ENCODE measurements at places on chromosomes 16 and 17.

DNA sequence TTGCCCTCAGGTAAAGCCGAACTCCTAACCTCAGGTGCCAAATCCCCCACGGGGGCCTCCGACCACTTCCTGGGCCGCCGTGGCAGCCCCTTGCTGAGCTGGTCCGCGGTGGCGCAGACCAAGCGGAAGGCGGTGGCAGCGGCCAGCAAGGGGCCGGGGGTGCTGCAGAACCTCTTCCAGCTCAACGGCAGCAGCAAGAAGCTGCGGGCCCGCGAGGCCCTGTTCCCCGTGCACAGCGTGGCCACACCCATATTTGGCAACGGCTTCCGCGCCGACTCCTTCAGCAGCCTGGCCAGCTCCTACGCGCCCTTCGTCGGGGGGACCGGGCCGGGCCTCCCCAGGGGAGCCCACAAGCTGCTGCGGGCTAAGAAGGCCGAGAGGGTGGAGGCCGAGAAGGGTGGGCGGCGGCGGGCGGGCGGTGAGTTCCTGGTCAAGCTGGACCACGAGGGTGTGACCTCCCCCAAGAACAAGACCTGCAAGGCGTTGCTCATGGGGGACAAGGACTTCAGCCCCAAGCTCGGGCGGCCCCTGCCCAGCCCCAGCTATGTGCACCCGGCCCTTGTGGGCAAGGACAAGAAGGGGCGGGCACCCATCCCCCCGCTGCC, 51.6 kb downstream of the ACTG1 start:
- DNase-seq = no peak

- DNase-seq = no peak
Observed at GRCh38 chr17:17360087-17360730, 57.0 kb downstream of the NT5M start.

DNA sequence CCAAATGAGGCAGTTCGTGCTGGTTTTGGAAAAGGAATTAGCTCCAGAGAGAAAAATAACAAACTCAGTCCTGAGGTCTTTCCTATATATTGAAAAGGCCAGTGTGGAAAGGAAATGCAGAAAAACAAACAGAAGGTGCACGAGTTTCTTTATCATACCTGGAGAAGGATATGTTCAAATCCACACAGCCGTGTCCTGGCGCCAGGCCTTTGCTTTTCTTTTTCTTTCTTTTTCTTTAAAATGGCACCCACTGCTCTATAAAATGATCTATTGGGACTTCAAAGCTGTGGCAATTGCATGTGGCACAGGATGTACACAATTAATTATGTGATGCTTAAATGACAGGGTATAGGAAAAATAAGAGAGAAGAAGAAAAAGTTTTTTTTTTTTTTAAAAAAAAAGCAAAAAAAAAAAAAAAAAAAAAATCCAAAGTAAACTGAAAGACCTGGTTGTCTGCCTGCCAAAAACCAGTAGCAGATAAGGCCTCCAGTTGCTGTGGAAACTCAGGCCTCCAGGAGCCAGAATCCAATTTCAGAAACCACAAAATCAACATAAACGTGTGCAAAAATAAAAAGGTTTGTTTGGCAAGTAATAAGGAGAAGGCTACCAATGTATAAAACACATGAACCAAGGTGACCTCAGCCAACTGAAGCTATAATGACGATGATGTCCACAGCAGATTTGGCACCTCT, 957.6 kb upstream of the SOX9 start:
- DNase-seq = no peak

DNA sequence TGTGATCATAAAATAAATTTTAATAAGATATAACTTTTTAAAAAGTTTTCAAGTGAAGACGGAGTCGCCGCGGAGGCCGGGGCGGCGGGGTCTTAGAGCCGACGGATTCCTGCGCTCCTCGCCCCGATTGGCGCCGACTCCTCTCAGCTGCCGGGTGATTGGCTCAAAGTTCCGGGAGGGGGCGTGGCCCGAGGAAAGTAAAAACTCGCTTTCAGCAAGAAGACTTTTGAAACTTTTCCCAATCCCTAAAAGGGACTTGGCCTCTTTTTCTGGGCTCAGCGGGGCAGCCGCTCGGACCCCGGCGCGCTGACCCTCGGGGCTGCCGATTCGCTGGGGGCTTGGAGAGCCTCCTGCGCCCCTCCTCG, at the start of gene FOXC2:
Gene FOXC2 (plus strand): TSS at position 229 of the 365 bp plus-strand sequence. CDS start 507 bp downstream, outside the sequence.
- DNase-seq = peak; percentile 94

GRCh38 chr17:78777881-78778280, 4.2 kb downstream of the CYTH1 start:
- DNase-seq = no peak

GRCh38 chr17:80970762-80971703, 20.6 kb upstream of the CHMP6 start:
- DNase-seq = no peak
